ENCODE measurements at places on chromosomes 6 and 20.

DNA sequence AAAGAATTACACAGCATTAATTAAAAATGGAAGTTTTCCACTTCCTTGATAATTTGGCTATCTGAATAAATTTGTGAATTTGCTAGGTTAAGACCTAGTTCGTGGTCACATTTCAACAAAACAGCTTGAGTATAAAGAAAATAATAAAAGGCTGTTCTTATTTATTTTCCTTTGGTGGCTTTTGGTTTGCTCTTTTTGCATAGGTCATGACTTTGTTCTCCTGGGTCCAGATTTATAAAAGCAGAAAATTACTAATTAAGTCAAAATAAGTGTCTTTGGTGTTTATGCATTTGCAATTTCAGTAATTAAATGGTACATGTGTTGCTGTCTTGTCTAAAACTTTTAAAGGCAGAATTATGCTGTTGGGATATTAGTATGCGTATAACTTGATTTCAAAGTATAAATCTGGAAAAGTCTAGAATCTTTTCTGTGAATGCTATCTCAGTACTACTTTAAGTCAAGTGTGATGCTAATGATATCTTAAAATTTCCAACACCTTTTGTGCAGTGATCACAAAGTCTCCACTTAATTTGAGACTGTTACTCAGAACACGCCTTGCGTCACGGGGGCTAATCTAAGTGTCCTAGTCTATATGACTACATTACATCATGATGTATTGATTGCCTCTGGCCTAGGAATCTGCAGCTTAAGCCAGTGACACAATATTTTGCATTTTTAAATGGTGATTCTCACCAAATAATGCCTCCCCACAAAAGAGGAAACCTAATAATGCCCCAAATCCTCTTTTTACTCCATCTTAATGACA lies 41.0 kb downstream of the GNAS start:
- DNase-seq: no peak

DNA sequence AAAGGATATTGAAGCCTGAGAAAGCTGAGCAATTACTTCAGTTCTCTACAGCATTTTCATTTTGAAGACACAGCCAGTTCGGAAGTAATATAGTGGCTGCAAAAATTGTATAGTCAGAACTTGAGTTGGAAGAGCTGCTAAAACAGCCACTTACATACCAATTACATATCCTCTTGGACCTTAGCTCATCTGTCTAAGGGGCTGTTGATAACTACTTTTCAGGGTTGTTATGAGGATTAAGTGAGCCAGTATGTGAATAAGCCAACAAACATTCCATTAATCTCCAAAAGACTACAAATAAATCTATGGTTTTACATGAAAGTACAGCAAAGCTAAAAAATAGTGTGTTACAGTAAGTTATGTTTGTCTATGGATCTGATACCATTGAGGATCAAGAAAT lies 59.7 kb downstream of the TMEM200A start:
- DNase-seq: no peak

DNA sequence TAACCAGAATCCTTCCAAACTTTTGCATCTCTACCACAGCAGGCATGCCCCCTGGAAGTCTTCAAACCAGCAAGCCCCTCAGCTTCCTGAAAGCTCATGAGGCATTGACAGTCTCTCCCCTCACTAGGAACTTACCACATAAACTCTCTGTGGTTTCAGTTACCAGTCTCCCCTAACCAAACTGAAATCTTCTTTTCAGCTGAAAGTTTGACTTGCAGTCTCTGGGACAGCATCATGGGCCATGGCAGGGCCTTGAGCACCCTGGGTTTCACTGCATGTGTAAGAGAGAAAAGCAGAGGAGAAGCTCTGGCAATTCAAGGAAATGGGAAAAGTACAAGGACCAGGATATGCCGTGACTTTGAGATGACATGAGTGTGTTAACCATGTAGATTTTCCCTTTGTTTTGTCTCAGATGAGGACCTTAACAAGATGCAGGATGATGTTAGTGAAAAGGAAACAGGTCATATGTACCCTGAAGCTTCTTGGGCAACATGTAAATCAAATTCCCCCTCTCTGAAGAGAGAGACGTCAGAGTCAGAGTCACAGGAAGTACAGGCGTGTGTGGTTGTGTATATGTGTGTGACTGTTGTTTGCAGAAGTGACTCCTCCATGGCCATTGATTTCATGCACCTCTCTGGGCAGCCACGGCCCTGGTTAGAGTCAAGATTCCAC lies 106.3 kb downstream of the TNFRSF21 start:
- no peak for DNase-seq

GRCh38 chr6:118596774-118597320 lies 48.8 kb downstream of the PLN start:
- no peak for DNase-seq

DNA sequence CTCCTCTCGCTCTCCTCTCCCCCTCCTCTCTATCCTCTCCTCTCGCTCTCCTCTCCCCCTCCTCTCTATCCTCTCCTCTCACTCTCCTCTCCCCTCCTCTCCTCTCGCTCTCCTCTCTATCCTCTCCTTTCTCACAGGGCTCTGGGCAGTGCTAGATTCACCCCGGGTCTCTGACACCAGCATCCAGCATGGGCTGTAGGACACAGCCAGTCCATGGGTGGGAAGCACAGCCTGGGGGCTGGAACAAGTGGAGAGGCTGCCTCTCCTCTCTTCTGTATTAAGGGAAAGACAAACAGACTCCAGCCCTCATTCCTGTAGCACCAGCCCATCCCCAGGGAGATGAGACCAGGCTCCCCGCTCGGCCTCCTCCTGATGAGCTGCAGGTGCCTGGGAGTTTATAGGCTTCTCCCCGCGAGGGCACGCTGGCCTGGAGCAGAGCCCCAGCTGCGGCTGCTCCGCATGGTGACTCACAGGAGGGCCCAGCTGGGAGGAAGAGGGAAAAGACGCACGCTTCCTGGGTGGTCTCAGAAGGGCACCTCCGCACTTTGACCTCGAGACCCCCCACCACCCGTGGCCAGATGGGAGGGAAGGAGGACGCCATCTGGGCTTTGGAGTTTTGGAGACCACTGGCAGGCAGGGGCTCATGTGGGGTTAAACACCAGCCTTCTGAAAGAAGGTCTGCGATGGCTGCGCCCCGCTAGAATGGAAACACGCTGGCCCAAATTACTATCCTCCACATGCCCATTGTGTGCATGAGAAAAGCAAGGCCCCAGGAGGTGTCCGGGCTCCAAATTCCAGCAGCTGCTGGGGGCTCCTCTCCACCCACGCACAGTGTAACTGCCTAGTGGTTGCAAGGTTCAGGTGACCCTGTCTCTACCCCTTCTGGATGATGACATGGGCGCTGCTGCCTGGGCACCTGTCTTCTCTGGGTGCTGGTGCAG lies 68.0 kb downstream of the BMP7 start:
- DNase-seq: no peak

DNA sequence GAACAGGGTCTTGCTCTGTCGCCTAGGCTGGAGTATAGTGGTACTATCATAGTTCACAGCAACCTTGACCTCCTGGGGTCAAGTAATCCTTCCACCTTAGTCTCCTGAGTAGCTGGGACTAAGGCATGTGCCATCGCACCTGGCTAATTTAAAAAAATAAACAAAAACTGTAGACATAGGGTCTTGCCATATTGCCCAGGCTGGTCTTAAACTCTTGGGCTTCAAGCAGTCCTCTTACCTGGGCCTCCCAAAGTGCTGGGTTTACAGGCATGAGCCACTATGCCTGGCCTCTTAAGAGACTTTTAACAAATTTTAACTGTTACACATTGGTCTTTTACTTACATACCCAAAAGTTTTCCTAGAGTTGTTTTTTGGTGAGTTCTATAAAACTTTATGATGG lies 12.4 kb downstream of the CD2AP start:
- DNase-seq: no peak

DNA sequence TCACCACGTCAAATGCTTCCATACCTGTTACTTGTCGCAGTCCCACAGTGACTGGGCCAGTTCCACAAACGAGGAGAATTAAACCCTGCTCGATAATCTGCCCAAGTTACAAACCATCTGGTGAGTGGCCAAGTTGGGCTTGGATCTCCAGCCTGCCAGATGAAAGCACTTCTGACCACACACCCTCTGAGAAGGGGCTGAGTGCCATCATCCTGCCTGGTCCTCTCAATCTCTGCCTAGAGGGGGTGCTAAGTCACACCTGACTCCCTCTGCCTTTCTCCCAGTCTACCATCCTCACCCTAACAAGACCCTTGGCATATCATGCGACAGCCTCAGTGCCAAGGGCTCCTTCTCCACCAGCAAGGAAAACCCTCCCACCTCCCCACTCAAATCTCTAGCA lies 15.8 kb downstream of the RRP36 start:
- no peak for DNase-seq

- no peak for DNase-seq
These were observed 608.4 kb upstream of the AGPAT4 start for GRCh38 chr6:161882196-161882765.

- DNase-seq: no peak
These were observed 45.4 kb upstream of the BTN3A2 start for GRCh38 chr6:26319405-26320128.

DNA sequence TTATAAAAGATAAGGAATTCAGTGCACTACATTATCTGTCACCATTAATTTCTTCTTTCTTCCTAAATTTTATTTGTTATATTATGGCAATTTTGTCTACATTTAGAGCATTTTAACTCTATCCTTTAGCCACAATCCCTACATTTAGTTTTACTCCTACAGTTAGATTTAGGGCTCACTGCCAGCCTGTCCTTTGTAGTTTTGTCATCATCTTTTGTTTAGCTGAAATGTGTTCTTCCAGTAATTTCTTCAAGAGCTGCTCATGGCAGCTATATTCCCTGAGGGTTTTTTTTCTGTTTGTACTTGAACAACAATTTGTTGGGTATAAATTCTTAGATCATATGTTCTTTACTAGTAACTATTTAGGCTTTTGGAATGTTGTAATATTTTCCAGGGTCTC lies 72.7 kb upstream of the B3GAT2 start:
- no peak for DNase-seq

DNA sequence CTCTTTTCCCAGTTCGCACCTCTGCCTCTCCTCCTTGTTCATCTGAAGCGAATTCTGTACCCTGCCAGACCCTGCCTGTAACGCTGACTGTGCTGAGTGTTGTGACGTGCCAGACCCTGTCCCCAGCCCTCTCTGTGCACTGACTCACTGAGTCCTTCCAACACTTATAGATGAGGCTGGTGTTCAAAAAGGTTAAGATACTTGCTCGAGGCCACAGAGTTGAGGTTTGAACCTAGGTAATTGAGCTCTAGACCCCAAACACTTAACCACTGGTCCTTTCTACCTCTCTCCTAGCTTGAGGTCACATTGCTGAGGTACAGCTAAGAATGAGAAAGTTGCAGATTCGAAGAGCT lies 45.7 kb upstream of the NEDD9 start:
- DNase-seq: no peak

DNA sequence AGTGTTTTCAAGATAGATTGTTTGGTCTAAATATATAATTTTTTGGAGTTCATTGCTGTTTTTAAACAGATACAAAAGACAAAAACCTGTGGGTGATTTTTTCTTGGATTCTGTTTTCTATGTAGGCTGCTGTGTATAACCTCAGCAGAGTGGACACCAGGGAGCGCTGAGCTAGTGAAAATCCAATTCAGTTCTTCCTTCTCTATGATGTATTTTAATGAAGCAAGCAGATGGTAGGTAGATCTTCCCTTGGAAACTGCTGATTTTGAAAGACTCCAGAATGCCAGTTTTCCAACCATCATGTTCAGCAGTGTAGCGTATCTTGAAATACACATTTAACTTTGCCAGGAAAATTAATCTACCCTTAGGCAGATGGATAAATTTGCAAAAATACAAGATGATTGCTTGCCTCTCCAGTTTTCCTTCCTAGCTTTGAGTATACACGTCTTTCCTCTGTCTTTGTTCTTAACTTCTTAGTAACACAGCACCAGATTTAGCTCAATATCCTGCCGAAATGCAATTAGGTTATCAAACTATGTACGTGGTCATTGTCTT lies 178.0 kb downstream of the PHF3 start:
- no peak for DNase-seq

GRCh38 chr6:153994004-153994403 lies 45.0 kb upstream of the OPRM1 start:
- DNase-seq: no peak

GRCh38 chr6:29620630-29621029 lies 12.4 kb downstream of the GABBR1 start:
- no peak for DNase-seq

GRCh38 chr6:131955192-131955591 lies 4.0 kb upstream of the CCN2 start:
- DNase-seq: no peak

DNA sequence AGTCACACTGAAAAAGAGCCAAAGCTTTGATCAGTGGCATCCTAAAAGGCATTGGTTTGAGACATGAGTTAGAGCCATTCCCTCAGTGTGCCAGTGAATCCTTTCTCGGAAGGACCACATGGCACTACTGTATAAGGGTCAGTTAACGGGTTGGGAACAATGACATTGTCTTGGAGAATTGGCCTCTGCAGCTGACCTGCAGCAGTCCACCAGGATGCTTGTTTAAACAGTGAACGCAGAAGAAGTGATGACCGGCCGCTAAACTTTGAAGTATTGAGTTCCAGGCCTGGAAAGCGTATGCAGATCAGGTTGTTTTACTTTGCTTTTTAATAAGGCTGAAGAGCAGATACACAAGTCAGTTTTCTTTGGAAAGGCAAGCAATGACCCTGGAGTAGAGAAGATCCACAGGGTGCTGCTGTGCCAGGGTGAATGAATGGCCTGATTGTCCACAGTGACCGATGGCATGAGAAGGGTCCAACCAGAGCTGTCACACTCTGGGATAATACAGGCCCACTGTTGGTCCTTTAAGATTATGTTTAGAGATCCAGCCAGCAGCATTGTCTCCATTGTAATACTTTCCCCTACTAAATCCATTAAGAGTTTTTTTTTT lies 57.8 kb downstream of the GMPR start:
- no peak for DNase-seq

GRCh38 chr20:44166008-44166407 lies 21.0 kb downstream of the JPH2 start:
- DNase-seq: no peak

- no peak for DNase-seq
These were observed 153.0 kb downstream of the REV3L start for GRCh38 chr6:111329882-111330633.

GRCh38 chr6:4801491-4802110 lies 25.4 kb downstream of the CDYL start:
- no peak for DNase-seq

- no peak for DNase-seq
These were observed 12.8 kb downstream of the KCNK15 start for GRCh38 chr20:44758247-44759101.

GRCh38 chr6:123808556-123808955 lies 4.9 kb downstream of the NKAIN2 start:
- DNase-seq: no peak

GRCh38 chr20:14764511-14765369 lies 427.3 kb upstream of the FLRT3 start:
- DNase-seq: no peak

- DNase-seq: no peak
These were observed 9.5 kb upstream of the CDKN1A start for GRCh38 chr6:36669002-36669401.

DNA sequence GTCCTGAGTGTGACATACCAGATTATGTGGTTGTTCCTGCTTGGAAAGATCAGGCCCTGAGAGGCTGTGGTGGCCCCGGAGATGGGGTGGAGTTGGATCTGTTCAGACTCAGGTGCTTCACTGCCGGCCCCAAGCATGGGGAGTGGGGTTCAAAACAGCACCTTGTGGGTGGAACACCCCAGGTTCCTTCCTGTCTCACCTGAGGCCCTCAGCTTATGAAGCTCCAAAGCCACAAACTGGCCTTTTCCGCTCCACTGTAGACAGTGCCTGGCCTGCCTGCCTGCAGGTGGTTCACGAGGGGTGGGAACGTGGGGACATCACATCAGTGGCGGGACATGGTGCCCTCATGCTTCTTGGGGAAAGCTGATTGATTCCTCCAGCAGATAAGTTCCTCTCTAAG lies 146.4 kb downstream of the TAF4 start:
- DNase-seq: no peak

GRCh38 chr6:167550941-167551627 lies 226.2 kb downstream of the TTLL2 start:
- no peak for DNase-seq
